ENCODE measurements at places on chromosomes 3 and 15. TPM values are rescaled to one million over a fixed set of nuclear protein-coding genes. Genes with fewer than 3 reads are reported as not detected.

- DNase-seq = no peak
Measured at GRCh38 chr3:96619475-96619874, 194.9 kb upstream of the EPHA6 start.

DNA sequence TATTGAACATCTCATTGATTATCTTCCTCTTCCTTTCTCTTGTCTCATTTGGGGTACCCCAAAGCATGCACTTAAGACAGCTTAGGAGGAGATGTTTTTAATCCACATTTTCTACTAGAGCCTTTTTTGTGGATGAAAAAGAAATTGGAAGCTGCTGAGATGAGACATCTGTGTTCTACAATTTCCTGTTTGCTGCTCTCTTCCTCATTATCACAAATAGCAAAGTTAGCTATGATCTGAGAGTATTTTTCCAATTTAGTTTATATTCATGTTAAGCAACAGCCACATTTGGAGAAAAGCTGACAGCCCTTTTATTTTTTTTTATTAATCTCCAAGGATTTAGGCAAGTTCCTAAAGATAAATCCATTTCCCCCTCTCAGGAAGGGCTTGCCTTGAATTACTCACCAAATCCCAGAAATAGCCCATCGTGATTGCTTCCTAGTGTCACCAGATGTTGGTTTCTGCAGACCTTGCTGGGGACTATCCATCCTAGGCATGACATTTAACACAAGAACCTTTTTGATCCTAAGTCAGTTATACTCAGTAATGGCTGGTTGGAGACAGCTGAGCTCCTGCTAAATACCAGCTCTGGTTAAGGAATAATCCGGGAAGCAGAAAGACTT is 70.8 kb upstream of the FILIP1L start:
- DNase-seq = no peak

The CDC25A gene
- 8.2 TPM for polyA plus RNA-seq

The TMEM207 gene
- not detected for polyA plus RNA-seq
